ENCODE measurements at places on chromosomes 12 and 14. TPM values are rescaled to one million over a fixed set of nuclear protein-coding genes. Genes with fewer than 3 reads are reported as not detected.

Gene LRRC10
- total RNA-seq: not detected

Gene RAB21
- 62.6 TPM for total RNA-seq

Gene SLC4A8
- total RNA-seq: 14.4 TPM

Gene FITM1
- total RNA-seq: 2.2 TPM

Gene CCDC196
- not detected for total RNA-seq

Gene TAS2R42
- not detected for total RNA-seq

Gene TC2N
- total RNA-seq: 42.8 TPM

Gene TEX52
- total RNA-seq: 0.20 TPM

Gene BEGAIN
- 8.0 TPM for total RNA-seq

Gene CPM
- total RNA-seq: 55.9 TPM

Gene PRR13
- total RNA-seq: 170 TPM

DNA sequence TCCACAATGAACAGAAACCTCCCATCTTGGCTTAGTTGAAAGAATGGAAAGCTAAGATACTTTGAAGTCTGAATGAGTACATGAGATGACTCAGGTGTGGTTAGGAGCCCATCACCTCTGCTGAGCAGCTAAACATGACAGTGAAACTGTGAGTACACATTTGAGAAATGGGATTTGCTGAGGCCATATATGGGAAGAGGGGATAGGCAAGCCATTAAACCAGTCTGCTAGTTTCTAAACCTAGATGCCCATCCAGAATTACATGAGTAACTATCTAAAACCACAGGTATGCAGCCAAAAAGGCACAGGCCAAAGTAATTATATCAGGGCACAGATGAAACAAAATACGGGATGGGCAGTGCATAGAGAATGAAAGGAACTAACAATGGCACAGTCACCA lies 41.2 kb downstream of the NKX2-1 start:
- DNase-seq: peak; percentile 21

DNA sequence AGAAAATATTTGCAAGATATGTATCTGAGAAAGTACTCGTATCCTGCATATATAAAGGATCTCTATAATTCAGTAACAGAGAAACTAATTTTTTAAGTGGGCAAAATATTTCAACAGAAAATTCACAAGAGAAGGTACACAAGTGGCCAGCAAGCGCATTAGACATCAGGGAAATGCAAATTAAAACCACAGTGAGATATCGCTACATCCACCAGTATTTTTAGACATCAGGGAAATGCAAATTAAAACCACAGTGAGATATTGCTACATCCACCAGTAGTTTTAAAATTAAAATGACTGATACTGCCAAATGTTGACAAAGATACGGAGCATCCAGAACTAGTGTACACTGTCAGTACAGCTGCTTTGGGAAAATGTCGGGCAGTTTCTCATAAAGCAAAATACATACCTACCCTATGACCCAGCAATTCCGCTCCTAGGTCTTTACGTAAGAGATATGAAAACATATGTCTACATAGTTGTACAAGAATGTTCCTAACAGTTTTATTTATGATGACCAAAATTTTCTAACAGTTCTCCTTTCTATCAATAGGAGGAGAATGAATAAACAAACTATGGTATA lies 2.8 kb upstream of the KCNK13 start:
- no peak for DNase-seq

- DNase-seq: no peak
These were observed 594 bp upstream of the CLEC14A start for GRCh38 chr14:38256533-38256840.

- no peak for DNase-seq
These were observed 70.6 kb downstream of the KCNK10 start for GRCh38 chr14:88252498-88252897.

GRCh38 chr14:101049511-101049910 lies 146.0 kb upstream of the RTL1 start:
- DNase-seq: no peak

GRCh38 chr12:131711551-131712205 lies 788 bp downstream of the SFSWAP start:
- DNase-seq: no peak

GRCh38 chr14:23300687-23301223 lies 1.9 kb downstream of the PPP1R3E start:
- peak; percentile 27 for DNase-seq

- DNase-seq: no peak
These were observed 62.9 kb upstream of the PSMA6 start for GRCh38 chr14:35229084-35229791.

- DNase-seq: no peak
These were observed 227.8 kb downstream of the ZFP36L1 start for GRCh38 chr14:68564826-68565759.

- DNase-seq: no peak
These were observed 79.8 kb upstream of the ETV6 start for GRCh38 chr12:11569716-11570115.

GRCh38 chr12:121364683-121365121 lies 12.5 kb upstream of the ANAPC5 start:
- no peak for DNase-seq

GRCh38 chr14:70773182-70773862 lies 36.0 kb downstream of the MAP3K9 start:
- no peak for DNase-seq

GRCh38 chr12:55847033-55847432 lies 4.3 kb upstream of the MMP19 start:
- no peak for DNase-seq

DNA sequence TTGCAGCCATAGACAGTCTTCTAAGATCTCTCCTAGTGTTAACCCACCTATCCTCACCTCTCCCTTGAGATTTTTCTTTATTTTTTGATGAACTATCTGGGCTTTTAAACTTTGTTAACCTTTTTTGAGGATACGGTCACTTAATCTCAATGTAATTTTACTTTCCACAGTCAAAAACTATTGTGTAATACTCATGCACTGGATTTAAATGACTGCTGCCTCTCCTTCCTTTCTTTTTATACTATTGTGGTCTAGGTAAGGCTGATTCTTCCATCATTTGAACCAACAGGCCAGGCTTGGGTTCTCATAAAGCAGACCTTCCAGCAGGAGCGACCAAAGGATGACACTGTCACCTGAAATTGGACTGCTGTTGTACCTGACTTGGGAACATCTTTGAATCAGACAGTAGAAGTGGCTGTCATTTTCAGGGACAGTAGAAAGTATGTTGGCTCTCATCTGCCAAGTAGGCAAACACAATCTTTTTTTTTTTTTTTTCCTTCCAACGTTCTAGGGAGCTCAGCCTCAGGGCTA lies 689 bp upstream of the PDE3A start:
- DNase-seq: no peak

- DNase-seq: no peak
These were observed 161.4 kb downstream of the ADGRD1 start for GRCh38 chr12:131114942-131115584.

DNA sequence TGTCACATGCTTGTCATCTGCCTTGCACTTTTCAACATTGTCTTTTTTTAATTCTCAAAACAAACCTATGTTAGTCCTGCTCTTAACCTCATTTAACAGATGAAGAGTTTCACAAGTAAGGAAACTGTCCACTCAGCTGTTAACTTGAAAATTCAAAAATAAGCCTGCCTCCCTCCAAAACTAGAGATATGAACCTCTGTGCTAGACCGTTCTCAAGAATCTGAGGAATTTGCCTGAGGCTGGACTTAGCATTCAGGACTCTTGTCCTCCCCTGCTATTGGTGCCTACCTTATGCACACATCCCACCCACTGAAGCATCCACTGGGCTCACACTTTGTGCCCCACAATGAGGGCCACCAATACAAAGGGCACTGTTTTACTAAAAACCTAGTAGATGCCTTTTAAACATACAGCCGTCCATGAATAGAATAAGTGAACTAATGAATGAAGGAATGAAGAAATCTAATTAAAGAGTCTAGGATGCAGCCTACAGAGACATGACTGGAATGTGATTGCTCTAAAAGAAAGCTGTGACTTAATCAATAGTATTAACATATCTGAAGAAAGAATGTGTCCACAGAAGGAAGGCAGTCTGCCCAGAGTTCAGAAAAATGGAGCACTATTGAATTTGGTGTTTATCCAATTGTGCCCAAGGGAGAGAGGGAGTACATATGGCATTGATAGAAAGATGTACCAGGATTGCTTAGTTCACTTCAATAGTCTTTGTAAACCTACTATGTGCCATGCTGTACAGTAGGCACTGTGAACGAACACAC lies 238.5 kb downstream of the SPTSSA start:
- no peak for DNase-seq

DNA sequence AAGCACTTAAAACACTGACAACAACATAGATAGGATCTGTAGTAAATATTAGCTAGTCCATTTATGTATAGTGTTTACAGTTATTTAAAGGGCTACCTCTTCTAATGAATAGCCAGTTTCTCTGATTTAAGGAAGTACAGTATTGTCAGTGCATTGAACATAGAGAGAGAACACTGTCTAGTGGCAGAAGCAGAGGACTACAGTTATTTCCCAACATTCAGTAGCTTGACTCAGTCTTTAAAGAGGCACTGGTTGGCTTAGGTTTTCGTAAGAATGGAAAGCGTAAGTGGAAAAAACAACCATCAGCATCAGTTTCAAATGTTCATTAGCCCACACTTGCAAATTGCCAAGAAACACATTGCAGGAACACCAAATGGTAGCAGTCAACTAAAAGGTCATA lies 125.0 kb upstream of the HMGA2 start:
- no peak for DNase-seq

GRCh38 chr14:58749066-58749669 lies 111.4 kb downstream of the DACT1 start:
- DNase-seq: no peak

GRCh38 chr12:76329159-76329558 lies 19.1 kb downstream of the BBS10 start:
- no peak for DNase-seq

- DNase-seq: peak; percentile 23
These were observed 677 bp downstream of the C12orf75 start for GRCh38 chr12:105330931-105331804.

DNA sequence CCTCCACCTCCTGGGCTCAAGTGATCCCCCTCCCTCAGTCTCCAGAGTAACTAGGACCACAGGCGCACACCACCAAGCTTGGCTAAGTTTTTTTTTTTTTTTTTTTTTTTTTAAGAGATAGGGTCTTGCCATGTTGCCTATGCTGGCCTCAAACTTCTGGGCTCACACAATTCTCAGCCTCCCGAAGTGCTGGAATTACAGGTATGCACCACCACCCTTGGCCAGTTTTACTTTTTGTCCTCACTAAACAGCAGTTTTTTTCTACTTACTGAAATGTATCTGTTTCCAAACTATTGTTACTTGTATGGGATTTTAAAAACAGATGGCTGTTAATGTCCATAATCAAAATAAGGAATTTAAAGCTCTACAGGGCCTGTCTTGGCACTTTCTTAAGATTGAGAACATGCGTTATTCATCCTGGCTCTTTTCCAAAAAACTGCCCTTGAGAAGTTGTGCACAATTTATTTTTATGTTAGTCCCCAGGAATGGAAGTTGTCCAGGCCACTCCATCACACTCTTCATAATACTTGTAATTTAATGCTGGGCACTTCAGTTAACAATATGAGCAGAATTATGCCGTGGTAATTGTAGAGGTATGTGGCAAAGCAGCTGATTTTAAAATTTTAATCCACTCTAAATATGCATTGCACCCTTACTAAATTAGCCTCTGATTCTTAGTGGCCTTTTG lies 51.9 kb upstream of the REP15 start:
- no peak for DNase-seq

GRCh38 chr12:13631873-13632272 lies 349.5 kb downstream of the GRIN2B start:
- no peak for DNase-seq

GRCh38 chr12:15589328-15590032 lies 199.7 kb downstream of the EPS8 start:
- DNase-seq: no peak
